Aorta (tissue), 5 donors: ENCODE measurements at places on chromosomes 13 and 19. TPM values are rescaled to one million over a fixed set of nuclear protein-coding genes. Genes with fewer than 3 reads are reported as not detected.

DNA sequence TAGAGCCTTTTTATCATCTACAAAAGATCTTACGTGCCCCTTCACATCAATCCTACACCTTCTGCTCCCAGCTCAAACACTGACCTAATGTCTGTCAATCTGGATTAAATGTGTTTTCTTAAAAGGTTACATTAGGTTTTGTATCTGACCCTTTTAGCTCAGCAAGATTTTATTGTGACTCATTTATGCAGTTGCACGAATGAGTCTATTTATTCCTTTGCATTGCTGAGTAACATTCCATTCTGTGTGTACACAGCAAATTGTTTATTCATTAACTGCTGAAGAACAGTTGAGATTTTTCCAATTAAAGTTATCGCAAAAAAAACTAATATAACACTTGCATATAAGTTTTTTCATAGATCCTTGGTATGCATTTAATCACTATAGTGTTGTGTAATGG lies 253.9 kb upstream of the GPC6 start:
- no peak for DNase-seq

- peak; percentile 90 for DNase-seq
Observed at GRCh38 chr19:43765109-43765876, 10.5 kb upstream of the SMG9 start.

- DNase-seq, result no peak
Observed at GRCh38 chr13:96238861-96239260, 149.0 kb downstream of the HS6ST3 start.

DNA sequence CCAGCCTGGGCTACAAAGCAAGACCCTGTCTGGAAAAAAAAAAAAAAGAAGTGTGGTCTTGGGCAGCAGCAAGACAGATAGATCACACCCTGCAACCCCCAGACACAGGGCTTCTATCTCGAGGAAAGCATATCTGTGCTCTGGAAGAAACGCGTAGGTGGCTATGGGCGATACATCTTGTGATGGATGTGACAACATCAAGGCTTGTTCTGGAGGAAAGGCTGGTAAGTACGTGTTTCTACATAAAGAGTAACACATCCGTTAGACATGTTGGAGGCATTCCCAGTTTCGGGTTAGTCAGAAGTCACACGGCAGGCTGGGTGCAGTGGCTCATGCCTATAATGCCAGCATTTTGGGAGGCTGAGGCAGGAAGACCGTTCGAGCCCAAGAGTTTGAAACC lies 6.6 kb upstream of the DHDH start:
- DNase-seq, result peak; percentile 83

- DNase-seq, result no peak
Observed at GRCh38 chr13:96617528-96617927, 376.7 kb downstream of the OXGR1 start.

GRCh38 chr19:19532806-19533701 lies 4.3 kb downstream of the YJEFN3 start:
- no peak for DNase-seq

DNA sequence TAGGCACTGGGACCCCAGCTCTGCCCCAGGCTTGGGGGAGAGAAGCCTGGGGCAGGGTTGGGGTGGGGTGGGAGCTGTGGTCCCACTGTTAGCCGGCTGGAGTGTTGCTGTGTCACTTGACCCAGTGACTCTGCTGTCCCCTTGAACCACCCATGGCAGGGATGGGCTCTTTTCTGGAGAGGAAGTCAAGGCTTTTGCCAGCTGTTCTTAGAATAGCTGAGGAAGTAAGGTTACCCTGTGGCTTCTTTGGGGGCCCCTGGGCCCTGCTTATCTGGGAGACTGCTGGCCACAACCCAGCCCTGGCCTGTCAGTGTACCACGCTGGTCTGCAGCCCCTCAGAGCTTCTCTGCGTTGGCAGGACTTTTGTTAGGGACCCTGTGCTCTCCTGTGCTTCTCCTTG lies 9.1 kb downstream of the PNPLA6 start:
- no peak for DNase-seq

- DNase-seq, result peak; percentile 74
Observed at GRCh38 chr13:36673838-36674326, at the start of gene SERTM1. Gene SERTM1 (plus strand): TSS chr13:36674020. CDS start chr13:36695079, 21,059 bp downstream.

DNA sequence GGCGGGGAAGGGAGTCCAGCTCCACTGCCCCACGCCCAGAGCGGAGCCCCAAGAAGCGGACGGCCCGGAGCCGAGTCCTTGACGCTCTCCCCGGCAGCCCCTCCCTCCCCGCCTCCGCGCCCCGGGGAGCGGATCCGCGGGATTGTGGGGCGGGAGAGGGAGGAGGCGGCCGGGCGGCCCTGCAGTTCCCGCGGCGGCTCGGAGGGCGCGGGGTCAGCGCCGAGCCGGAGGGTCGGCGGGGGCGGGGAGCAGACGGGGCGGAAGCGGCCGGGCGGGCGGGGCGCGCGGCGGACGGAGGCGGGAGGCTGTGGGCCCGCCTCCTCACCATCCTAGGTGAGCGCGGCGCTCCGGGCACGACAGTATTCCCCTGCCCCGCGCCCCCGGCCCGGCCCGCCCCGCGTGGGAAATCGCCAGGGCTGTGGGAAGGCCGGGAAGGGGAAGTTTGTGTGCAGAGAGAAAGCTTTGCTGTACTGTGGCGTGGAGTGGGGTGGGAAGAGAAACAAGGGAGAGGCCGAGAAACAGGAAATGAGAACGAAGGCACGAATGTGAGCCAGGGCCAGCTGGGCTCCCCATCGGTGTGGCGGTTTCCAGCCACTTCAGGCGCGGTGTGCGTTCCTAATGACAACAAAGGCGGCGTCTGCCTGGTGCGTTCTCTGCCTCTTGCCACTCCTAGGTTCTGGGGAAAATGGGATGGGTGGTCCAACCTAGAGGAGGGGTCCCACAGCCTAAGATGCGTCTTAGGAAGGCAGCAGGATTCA lies 1.3 kb upstream of the KLF12 start:
- DNase-seq, result peak; percentile 91

- DNase-seq, result no peak
Observed at GRCh38 chr13:25915840-25916518, 135.8 kb downstream of the SHISA2 start.

DNA sequence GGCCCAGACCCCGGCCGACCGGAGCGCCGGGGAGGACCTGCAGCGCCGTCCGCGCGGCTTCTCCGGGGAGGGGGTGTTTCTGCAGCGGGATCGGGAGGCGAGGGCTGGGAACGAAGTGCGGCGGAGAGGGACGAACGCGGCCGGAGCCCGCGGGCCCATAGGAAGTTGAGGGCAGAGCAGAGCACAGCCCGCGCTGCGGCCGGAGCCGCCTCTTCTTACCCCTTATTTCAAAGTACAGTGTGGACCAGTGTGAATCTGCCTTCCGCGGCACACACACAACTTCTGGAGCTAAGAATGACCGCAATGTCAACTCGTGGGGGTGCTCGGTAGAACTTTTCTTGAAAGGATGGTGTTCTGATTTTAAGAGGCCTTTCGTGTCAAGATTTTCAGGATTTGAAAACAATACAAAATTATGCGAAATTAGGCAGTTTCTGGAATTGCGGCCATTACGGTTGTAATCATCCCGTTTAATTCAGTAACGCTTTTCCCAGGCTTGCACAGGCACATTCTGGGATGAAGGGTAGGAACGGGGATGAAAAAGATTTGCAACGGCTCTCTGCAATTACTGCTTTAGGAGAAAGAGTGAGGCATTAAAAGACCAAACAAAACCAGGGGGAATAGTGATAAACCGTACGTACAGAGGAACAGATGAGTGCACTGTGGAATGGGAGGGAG lies 821 bp downstream of the TDRD3 start:
- DNase-seq, result peak; percentile 88

- DNase-seq, result peak; percentile 88
Observed at GRCh38 chr19:17394891-17395415, 957 bp upstream of the CCDC194 start.

GRCh38 chr19:52957591-52957990 lies 5.1 kb downstream of the ZNF816 start:
- DNase-seq, result no peak

GRCh38 chr19:12696366-12697335 lies at the start of gene FBXW9:
Gene FBXW9 (minus strand): TSS chr19:12696631. CDS start chr19:12696581, 50 bp downstream.
- peak; percentile 97 for DNase-seq

DNA sequence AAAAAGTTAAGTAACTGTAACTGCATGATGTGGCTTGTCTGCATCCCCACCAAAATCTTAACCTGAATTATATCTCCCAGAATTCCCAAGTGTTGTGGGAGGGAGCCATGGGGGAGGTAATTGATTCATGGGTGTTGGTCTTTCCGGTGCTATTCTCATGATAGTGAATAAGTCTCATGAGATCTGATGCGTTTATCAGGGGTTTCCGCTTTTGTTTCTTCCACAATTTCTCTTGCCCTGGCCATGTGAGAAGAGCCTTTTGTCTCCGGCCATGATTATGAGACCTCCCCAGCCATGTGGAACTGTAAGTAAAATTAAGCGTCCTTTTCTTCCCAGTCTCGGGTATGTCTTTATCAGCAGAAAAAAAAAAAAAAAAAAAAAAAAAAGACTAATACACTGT lies 385.8 kb downstream of the SLITRK1 start:
- no peak for DNase-seq

DNA sequence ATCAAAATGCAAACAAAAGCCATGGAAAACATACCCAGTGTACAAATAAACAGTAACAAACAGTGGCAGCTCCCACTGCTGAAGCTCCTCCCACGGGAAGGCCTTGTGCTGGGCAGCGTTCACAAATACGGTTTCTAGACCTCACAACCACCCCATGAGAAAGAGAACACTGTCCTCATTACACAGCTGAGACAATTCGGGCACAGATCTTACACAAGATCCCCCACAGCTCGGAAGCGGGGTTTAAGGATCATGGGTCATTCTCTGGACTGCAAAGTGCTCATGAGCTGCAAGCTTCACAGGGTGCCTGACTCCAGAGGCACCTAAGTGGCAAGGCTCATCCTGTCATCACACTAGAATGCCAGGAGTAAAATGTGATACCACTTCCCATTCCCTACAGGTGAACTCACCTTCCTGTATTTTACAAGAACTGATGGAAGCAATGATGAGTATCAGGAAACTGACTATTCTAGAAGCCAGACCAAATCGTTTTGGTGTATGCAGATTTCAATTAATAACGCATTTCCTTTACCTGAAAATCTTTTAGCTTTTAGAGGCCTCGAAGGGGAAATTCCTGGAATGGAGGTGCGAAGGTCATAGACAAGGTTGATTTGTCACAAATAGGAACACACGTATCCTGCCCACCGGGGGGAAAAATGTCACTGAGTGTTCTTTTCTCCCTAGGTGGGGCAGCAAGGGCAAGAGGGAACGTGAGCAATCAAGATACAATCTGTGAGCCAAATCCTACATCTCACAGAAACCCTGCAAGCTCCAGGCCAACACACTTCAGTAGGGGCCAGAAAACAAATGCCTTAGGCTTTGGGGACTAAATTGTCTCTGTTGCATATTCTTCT lies 41.2 kb downstream of the STK24 start:
- DNase-seq, result no peak

- DNase-seq, result peak; percentile 98
Observed at GRCh38 chr19:58439576-58440554, at the start of gene ZNF132. Gene ZNF132 (minus strand): TSS chr19:58440153. CDS start chr19:58439821, 332 bp downstream.

- no peak for DNase-seq
Observed at GRCh38 chr13:46655377-46656180, 102.6 kb downstream of the LRCH1 start.

- no peak for DNase-seq
Observed at GRCh38 chr19:17721821-17722220, 2.5 kb downstream of the MAP1S start.

DNA sequence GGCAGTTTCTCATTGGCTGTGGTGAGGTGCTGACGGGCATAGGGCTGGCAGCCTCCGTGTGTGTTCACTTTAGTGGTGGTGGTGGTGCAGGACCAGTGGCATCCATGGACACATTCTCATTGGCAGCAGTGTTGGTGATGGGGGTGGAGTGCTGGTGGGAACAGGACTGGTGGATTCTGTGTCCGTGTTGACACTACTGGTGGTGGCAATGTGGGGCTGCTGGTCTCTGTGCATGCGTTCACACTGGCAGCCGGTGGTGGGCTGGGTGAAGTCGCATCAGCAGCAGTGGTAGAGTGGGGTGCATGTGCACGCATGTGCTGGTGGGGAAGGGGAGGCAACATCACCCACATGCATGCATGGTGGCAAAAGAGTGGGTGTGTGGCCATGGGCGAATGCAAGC lies 1471.4 kb upstream of the PCDH20 start:
- peak; percentile 49 for DNase-seq

DNA sequence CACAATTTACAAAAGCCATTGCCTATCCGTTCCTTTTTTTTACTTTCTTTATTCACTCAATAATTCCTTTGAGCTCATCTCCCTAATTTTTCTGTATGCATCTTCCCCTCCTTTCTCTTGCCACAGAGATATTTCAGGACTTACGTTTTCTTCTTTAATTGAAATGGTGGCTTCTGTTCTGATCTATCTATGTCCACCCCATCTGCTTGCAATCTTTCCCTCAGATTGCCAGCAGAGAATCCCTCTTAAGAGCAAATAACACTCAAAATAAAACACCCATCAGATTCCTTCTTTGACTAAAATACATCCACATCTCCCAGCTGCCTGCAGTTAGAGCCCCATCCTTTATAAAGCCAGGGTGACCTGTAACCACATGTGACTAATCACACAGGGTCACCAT lies 478.6 kb downstream of the EFNB2 start:
- no peak for DNase-seq

DNA sequence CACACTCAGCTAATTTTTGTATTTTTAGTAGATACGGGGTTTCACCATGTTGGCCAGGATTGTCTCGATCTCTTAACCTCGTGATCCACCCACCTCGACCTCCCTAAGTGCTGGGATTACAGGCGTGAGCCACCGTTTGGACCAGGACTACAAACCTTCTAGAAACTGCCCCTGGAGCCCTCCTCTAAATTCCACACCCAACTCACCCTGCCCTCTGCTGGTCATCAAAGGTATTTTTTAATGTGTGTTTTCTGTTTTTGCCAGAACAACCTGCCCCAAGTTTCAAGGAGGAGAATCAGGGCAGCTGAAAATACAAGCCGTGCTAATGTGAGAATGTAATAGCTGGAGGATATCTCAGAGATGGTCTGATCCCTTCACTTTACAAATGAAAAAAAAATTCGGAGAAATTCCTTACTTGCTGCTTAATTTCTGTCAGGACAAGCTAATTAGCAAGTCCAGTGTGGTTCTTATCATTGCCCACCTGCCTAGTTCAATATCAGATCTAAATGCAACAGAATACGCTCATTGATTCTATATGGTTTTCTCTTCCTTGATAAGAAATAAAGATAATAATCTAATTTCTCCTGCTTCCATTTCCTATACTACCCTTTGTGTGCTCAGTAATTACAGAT lies 4.1 kb downstream of the ATP8A2 start:
- DNase-seq, result no peak

- DNase-seq, result no peak
Observed at GRCh38 chr13:67033170-67033569, 197.0 kb downstream of the PCDH9 start.

GRCh38 chr13:40672765-40673397 lies 6.4 kb upstream of the FOXO1 start:
- DNase-seq, result no peak

GRCh38 chr13:68292601-68293000 lies 1062.5 kb upstream of the PCDH9 start:
- DNase-seq, result no peak

GRCh38 chr13:28475916-28476725 lies 18.8 kb downstream of the FLT1 start:
- no peak for DNase-seq

GRCh38 chr13:37118016-37118415 lies 12.6 kb upstream of the CSNK1A1L start:
- no peak for DNase-seq

PGLYRP2 gene
- not detected for total RNA-seq

CAMSAP3 gene
- total RNA-seq, result not detected

ZNF345 gene
- 10.7 TPM for total RNA-seq

SPRED3 gene
- 19.6 TPM for total RNA-seq

CILP2 gene
- 4.2 TPM for total RNA-seq

ZNF382 gene
- total RNA-seq, result 10.3 TPM

POU2F2 gene
- total RNA-seq, result 2.7 TPM

PLVAP gene
- total RNA-seq, result 411 TPM

KLK6 gene
- total RNA-seq, result not detected
